ENCODE measurements at places on chromosomes 4 and X.
A peak's percentile ranks its signal among the peaks of the same experiment; 100 is the strongest.

DNA sequence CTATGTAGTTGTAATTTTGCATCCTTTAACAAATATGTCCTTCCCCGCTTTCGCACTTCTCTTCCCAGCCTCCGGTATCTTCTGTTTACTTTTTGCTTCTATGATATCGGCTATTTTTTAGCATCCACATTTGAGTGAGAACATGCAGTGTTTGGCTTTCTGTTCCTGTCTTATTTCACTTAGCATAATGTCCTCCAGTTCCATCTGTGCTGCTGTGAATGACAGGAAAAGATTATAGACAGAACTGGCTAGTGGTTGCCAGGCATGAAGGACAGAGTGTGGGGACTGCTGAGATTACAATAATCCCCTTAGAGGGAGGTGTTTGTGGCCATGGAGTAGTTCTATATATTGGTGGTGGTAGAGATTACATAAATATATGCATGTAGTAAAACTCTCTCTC lies 588.6 kb downstream of the NLGN4X start:
- DNase-seq, result no peak

DNA sequence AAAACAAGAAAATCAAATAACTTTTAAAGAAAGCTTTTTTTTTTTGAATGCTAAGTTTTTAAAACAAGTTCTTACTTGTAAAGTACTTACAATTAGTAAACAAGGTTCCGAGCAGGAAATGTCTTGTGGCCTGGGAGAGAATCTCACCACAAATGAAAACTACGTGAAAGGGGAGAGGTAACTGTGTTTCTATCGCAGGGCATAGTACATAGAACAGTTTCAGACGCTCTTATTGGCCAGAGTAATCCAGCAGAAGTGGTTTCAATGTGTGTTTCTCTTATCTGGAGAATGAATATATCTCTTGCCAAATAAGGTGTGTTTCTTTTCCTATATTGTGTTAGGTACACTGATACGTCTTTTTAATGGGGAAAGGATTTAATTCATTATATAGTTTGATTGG lies at the start of gene PLAC8:
PLAC8 (minus strand) TSS at position 154 of the 400 bp plus-strand sequence. CDS start 6,808 bp downstream, outside the sequence.
- DNase-seq, result peak; percentile 27

GRCh38 chr4:105605493-105605892 lies 53.1 kb downstream of the ARHGEF38 start:
- peak; percentile 16 for DNase-seq

GRCh38 chr4:70688795-70689231 lies 481 bp downstream of the UTP3 start:
- DNase-seq, result no peak

- no peak for DNase-seq
Measured at GRCh38 chr4:8427761-8428287, 12.7 kb downstream of the ACOX3 start.

- DNase-seq, result no peak
Measured at GRCh38 chr4:153273751-153274150, 69.5 kb downstream of the TRIM2 start.

DNA sequence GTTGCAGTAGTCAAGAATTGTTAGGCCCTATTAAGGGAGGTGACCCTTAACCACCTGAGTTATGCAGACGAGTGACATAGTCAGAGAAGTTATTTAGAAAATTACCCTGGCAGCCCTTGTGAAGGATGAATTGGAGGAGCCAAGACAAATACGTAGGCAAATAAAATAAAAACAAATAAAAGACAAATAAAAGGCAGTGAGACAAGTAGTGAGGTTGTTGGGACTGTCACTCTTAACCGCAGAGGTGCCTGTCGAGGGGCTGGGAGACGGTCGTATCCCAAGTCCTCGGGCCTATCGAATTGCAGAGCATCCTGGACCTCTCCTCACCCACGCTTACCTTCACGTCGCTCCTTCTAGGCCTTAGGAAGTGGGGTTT lies 58.0 kb upstream of the ZC4H2 start:
- DNase-seq, result no peak

- peak; percentile 40 for DNase-seq
Measured at GRCh38 chrX:139203651-139204570, 326.6 kb upstream of the F9 start.

GRCh38 chr4:7461230-7461629 lies 26.5 kb upstream of the PSAPL1 start:
- no peak for DNase-seq

- DNase-seq, result no peak
Measured at GRCh38 chr4:91147067-91147466, 1019.9 kb downstream of the CCSER1 start.

All from NCI-H1092 treated with DMSO at 0.1 percent for 48 hours (cell line).